Stimulated activated CD8-positive, alpha-beta memory T cell treated with anti-CD3 and anti-CD28 coated beads, Interleukin-7, amount 100 ng/mL, for 1 hour (primary cell): ENCODE measurements at places on chromosomes 6 and 20.

DNA sequence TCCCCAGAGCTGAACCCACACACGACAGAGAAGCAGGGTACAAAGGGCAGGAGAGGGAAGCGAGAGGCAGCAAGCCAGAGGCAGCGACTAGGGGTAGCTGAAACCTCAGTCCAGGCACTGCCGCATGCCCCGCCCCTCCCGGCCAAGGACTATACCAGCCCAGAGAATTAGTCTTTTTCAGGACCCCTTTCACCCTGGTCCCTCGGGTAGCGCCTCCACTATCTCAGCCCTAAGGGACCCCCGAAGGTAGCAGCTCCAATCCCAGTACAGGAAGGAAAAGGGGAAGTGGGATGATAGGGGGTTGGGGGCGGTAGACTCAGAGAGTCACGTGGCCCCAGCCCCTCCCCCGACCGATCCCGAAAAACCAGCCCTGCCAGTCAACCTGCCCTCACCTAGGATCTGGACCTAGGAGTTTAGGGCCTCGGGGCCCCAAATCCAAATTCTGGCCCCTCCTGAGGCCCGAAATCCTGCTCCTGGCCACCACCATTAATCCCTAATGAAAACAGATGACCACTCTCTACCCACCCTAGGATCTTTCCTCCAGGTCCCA, 1.3 kb downstream of the RGL2 start:
- DNase-seq = no peak

- no peak for DNase-seq
These were observed 53.0 kb downstream of the ELOVL2 start for GRCh38 chr6:10991115-10991514.

DNA sequence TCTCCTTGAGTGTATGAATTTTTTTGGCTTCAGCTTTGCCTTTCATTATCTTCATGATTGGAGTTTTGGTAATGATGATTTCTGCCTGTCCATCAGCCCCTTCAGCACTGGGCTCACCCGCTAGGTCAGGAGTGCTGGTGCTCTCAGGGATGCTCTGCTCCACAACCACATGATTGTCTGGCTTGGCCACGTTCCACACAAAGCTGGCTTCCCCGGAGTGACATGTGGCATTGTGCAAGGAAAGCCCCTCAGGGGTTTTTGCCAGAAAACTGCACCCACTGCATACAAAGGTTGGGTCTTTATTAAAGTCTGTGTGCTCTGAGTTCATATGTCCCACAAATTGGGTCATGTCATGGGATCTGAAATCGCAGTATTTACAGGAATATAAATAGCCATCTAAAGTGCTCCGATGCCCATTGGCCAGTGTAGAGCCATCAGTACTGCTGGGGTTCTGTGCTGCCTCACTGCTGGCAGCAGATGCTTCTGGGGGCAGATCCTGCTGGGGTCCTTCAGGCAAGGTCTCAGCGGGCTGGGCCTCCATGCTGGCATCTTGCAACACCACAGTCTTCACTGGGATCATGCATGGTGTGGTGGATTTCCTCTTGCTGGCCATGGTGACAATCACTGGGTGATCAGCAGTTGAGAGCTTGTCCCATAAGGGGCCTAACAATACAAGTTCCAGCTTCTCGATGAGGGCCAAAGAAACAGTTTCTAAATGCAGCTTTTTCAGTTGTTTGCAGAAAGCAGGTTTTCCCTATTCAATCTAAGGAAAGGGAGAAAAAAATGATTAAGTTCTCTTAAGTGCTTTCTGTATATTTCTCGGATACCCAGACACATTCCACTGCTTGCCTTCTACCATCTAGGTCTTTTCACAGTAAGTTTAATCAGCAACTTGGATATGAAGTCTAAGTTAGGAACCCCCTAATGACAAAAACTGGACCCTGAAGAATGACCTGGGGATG, 67.2 kb downstream of the PLCG1 start:
- no peak for DNase-seq

- DNase-seq = no peak
These were observed 3.5 kb downstream of the C20orf204 start for GRCh38 chr20:64039293-64040160.

DNA sequence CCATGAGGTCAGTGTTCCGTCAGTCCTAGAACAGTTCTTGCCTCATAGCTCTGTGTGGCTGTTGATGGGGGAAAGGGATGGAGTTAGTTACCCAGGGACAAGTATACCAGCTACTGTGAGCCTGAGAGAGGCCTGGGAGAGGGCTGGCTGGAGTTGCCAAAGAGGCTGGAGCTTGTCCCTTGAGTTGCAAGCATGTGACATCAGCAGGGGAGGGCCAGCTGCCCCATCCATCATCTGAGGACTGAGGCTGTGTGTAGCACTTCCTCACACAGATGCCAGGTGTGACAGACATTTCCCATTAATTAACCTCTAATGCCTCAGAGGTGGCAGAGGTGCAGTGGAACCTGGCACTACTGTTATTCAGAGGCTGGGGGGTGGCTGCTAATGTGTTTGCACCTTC, 131.6 kb downstream of the PHACTR3 start:
- no peak for DNase-seq

GRCh38 chr6:55009131-55009530, 162.6 kb downstream of the FAM83B start:
- no peak for DNase-seq

DNA sequence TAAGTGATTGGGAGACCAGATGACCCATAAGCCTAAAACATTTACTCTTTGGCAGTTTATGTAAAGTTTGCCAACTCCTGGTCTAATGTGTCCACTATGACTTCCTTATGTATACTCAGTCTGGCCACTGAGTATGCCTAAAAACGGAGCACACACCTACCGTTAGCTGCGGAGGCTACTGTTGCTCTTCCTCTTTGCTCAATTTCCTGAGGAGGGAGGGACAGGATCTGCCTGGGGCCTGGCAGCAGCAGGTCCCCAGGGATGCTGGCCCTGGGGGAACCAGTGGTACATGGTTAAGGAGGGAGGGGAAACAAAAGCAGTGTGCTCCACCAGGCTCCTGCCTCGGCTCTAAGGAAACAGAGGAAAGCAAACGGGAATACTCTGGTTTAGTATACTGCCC, 113.5 kb downstream of the CDYL start:
- DNase-seq = no peak

GRCh38 chr20:40668449-40669228, 20.4 kb downstream of the MAFB start:
- DNase-seq = no peak

DNA sequence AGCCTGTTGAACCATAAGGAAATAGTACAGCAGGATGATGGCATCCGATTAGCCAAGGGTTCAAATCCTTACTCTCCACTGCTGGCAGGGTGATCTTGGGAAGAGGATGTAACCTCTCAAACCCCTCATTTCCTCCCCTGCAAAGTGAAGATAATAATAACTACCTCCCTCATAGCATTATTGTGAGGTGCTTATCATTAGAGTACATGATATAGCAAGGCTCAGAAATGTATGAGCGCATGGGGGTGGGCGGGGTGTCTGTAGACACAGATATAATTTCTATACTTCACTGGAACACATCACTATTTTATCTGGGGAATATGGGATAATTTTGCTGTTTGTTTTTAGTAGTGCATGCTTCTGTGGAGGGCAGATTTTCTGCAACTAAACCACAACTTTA, 89.8 kb upstream of the LAMP5 start:
- no peak for DNase-seq

DNA sequence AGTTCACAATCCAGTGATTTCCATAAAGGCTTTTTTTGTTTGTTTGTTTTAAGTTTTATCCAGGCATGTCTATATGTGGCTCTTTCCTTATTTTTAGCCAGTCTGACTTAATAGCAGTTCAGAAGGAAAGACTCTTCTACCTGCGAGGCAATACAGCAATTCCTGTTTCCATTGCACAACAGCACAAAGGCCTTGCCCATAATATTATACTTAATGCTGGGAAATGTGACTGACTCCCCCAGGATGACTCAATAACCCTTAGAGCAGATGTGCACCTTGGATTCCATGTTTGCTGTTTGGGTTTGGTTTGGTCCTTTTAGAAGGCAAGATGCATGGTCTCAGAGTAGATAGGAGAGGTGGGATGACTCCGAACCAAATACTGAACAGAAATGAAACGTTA, 184.1 kb downstream of the MTFR2 start:
- DNase-seq = no peak
